Mucosa of gallbladder (tissue), 1 donor: ENCODE measurements at places on chromosomes 3 and 15. TPM values are rescaled to one million over a fixed set of nuclear protein-coding genes. Genes with fewer than 3 reads are reported as not detected.

GOLGA8T gene
- total RNA-seq: 0.66 TPM

SAMMSON gene
- not detected for total RNA-seq

FBXO45 gene
- 7.5 TPM for total RNA-seq

CCR3 gene
- total RNA-seq: not detected

CMSS1 gene
- 18.2 TPM for total RNA-seq

RBP2 gene
- 12.2 TPM for total RNA-seq

ZDHHC19 gene
- 1.2 TPM for total RNA-seq

LRRK1 gene
- 15.7 TPM for total RNA-seq

REC114 gene
- total RNA-seq: not detected

GPR27 gene
- 4.5 TPM for total RNA-seq

MEIS2 gene
- 41.4 TPM for total RNA-seq

TMEM266 gene
- total RNA-seq: 0.26 TPM

RAF1 gene
- total RNA-seq: 79.5 TPM

KLHL40 gene
- total RNA-seq: not detected

GUCA1C gene
- not detected for total RNA-seq

CPNE9 gene
- total RNA-seq: 0.37 TPM

TIMP4 gene
- total RNA-seq: 3.7 TPM

SYNM gene
- 167 TPM for total RNA-seq

SETD2 gene
- 47.0 TPM for total RNA-seq

GRCh38 chr3:71066356-71066755, 517.2 kb downstream of the FOXP1 start:
- no peak for DNase-seq

- DNase-seq: no peak
Observed at GRCh38 chr3:15183011-15183410, 23.0 kb upstream of the CAPN7 start.

- DNase-seq: no peak
Observed at GRCh38 chr3:35473956-35474355, 165.4 kb upstream of the ARPP21 start.

- DNase-seq: peak; percentile 83
Observed at GRCh38 chr3:127542441-127542952, 48.0 kb downstream of the TPRA1 start.

DNA sequence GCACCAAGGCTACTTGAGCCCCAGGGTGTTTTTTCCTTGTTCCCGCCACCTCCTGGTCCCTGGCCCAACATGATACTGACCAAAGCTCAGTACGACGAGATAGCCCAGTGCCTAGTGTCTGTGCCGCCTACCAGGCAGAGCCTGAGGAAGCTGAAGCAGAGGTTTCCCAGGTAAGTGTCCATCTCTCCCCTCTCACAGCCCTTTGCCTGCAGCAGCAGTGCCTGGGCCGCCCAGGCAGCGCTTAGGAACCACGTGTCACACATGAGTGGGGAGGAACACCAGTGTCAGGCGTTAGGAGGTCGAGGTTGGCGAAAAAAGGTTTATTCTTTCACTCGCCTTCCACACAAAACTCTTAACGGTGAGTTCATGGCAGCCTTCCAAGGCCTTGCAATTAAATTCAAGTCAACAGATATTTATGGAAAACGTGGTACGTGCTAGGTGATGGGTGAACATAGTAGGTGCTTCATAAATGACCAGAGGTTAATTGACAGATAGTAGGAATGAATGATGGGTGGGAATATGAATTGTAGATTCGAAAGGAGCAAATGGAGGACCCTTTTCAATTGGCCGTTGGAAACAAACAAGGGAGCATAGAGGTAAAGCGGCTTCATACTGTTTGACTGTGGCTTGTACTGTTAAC, 486 bp downstream of the CDIN1 start:
- peak; percentile 16 for DNase-seq

GRCh38 chr3:41507336-41508062, 308.2 kb downstream of the CTNNB1 start:
- DNase-seq: no peak

GRCh38 chr3:179750720-179751328, 98.0 kb downstream of the USP13 start:
- no peak for DNase-seq

DNA sequence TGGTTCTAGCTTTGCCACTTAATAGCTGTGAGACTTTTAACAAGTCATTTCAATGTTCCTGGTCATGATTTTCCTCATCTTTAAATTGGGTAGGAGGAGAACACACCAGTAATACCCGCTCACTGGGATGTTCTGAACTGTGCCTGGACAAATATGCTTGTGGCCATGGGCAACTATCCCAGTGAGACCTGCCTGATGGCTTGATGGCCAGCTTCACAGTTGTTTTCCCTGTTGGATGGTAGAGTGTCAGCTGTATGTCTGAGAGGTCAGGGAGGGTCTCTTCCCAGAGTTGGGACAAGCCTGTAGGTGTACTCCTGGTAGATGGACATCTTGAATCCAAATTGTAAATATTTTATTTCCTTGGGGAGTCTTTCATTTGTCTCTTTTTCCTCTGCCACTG, 92.5 kb upstream of the PFN2 start:
- no peak for DNase-seq

GRCh38 chr3:198113206-198114053, 153.4 kb downstream of the LMLN start:
- DNase-seq: no peak

GRCh38 chr3:4928277-4928789, 50.9 kb upstream of the BHLHE40 start:
- DNase-seq: no peak

DNA sequence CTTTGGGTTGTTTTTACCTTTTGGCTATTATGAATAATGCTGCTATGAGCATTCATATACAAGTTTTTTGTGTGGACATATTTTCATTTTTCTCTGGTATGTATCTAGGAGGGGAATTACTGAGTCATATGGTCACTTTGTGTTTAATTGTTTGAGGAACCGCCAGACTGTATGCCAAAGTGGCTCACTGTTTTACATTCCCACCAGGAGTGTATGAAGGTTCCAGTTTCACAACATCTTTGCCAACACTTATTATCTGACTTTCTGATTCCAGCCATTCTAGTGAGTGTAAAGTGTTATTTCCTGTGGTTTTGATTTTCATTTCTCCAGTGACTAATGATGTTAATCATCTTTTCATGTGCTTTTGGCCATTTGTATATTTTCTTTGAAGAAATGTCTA, 51.8 kb downstream of the CMTM7 start:
- no peak for DNase-seq

DNA sequence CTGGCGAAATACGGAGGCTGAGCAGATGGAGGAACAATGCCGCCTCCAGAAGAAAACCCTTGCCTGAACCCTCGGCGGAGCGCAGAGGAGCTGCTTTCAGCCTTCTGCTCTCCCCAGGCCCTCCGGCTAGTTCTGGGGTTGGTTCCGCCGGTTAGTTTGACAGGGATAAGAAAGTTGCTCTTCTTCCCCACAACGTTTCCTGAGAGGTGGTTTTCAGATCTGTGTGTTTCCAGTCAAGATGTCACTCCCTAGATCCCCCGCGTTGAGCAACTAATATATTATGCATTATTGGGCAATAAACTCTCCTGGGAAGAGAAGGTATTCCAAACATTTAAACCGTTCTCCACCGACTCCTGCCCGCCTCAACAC, 551 bp downstream of the NLGN1 start:
- no peak for DNase-seq

DNA sequence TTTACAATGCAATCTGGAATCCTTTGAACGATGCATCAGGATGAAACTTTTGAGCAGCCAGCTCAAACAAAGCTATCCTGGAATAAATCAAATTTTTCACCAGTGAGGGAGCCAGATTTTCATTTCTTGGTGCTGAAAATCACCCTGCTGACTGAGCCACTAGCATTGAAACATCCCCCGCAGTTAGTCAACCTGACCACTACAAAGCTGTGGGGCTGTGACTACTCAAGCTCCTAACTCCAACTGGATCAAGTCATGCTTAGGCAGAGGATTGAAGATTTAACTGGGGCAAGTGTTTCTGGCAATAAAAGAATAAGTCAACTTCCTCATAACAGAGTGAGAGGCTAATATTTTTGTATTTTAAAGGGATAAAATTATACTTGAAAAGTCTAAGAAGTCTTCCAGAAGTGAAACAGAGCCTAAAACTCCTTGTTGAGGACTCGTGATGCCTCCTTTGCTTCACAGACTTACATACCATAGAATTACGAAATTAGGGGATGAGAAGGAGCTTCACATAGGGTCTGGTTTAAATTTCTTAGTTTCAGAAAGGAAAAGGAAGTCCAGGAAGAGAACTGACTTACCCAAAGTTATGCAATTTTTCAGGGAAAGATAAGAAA, 177.8 kb downstream of the SERPINI1 start:
- DNase-seq: no peak

DNA sequence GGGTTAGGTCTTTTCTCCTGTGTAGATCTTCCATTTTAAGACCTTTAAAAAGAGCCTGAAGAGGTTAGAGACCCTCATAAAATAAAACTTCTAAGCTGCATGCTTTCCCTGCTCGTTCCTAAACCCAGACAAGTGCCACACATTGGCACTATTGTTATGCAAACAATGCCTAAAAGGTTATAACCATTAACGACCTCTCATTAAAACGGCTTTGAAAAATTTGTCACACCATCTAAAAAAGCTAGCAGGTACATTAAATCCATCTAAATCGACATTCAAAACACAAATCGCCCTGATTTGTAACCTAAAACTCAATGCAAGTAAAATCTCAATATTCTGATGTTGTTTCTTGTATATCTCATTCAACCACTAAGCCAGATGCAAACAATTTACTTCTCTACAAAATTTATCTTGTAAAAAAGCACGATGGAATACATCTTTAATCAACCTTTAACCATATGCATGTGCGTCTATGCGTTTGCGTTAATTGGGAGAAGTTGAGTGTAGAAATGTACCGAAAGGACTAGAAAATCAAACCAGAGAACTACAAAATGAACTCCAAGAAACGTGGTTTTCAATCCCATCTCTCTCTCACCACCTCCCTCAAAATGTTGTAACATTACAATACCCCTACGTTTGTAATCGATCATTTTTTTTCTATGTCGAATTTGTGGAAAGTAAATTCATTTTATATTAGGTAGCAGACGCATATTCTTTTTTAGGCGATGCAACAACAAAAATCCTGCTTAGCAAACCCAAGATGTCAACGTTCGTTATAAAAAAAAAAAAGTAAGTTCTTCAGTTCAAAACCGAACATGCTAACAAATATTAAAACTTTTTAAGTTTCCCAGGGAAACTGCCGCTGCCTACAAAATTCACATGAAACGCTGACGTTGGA, 1.2 kb downstream of the ALDH1A2 start:
- no peak for DNase-seq

- no peak for DNase-seq
Observed at GRCh38 chr3:152139651-152140050, 129.1 kb upstream of the MBNL1 start.

DNA sequence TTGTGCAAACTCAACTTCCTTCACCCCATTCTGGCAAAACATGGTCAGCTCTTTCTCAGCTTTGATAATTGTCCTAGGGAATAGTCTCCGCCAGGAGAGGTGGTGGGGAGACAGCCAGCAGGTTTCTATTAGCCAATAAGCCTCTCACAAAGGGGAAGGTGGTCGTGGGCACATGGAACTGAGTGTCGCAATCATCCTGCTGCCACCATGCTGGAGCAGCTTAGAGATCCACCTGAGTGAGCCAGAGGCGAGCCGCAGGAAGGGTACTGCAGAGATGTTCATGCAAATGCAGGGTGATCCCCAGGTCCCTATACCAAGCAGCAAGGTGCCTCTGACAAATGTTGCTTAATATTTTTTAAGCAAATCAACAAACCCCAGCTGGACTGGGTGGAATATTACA, 182.8 kb downstream of the RORA start:
- no peak for DNase-seq

- DNase-seq: peak; percentile 28
Observed at GRCh38 chr3:8557298-8557697, 55.7 kb downstream of the LMCD1 start.

GRCh38 chr3:187049462-187050101, 89.7 kb downstream of the RPL39L start:
- DNase-seq: no peak

- no peak for DNase-seq
Observed at GRCh38 chr15:43528542-43529007, 11.2 kb downstream of the MAP1A start.

DNA sequence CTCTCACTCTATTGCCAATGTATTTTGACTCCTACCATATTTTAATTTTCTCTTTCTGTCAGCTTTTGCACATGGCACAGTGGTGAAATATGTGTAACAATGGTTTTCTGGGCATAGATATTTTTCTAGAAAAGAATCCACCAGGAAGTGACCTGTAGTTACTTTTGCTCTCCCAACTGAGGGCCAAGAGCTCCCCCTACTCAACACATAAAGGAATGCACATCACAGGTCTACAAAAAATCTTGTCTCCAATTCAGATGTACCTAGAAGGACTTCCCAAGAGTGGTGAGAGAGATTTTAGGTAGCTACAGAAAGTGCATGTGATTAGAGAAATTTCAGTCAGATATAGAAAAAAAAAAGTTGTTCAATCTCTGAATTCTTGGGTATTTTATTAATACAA, 15.6 kb downstream of the CPA3 start:
- DNase-seq: no peak
